Activated CD8-positive, alpha-beta memory T cell treated with anti-CD3 and anti-CD28 coated beads for 1 hour (primary cell): ENCODE measurements at places on chromosomes 5 and 9.

DNA sequence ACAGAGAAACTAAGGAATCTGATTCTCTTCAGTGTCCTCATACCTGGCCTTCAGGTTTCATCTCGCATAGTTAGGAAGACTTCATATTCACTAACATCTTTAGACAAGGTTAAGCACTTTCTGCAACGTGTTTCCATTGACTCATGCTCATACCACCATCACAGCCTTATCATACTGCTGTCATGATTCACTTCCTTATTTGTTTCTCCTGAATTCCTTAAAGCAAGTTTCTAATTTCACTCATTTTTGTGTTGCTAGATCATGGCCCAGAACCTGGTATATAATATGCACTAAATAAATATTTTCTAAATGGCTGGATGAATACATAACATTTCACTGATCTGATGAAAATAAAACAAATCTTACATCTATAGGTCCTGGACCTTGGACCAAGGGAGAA is 472.9 kb downstream of the PRELID2 start:
- DNase-seq: no peak

- no peak for DNase-seq
Measured at GRCh38 chr5:122902263-122902662, 56.9 kb downstream of the SNX24 start.

DNA sequence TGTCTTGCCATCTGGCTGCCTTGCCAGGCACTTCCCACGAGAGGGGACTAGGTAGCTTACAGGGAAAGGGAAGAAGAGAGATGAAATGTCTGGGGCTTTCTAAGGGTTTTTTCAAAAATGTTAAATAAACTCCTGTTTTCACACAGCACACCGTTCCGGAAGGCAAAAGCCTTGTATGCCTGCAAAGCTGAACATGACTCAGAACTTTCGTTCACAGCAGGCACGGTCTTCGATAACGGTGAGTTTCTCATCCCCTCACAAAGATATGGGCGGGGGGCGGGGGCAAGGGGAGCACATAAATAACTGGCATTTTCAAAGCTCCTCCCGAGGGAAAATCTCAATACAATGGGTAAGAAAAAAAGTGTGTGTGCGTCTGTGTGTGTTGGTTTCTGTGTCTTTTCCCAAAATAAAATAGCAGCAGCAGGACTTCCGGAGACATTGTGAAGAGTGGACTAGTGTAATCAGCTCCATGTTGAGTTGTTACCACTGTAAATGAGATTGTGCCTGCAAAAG is 189.6 kb downstream of the NR3C1 start:
- no peak for DNase-seq

GRCh38 chr9:127136081-127136879 is 13.8 kb upstream of the ANGPTL2 start:
- DNase-seq: no peak

- DNase-seq: no peak
Measured at GRCh38 chr9:132946211-132946610, 1.8 kb upstream of the TSC1 start.

DNA sequence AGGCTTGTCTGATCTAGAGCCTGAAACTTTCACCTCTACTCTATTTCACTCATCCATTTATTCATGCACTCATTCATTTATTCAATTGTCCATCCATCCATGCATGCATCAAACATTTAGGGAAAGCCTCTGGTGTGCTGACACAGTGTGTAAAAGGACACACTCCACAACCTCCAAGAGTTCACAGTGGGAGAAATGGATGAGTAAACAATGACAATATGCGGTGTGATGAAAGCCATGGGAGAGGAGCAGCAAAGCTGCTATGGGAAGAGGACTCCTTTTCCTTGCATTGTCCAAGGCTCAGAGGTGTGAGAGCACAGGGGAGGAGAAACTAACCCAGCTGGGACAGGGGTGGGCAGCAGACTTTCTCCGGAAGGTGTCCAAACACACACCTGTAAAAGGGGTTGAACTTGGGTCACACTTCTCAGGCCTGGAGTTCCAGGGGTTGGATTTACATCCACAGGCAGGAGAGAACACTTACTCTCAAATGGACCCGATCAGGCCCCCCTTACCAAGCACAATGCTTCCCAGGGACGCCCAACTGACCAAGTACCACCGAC is 21.2 kb upstream of the PFDN1 start:
- no peak for DNase-seq

GRCh38 chr9:79259858-79260257 is 311.9 kb upstream of the TLE4 start:
- DNase-seq: no peak

DNA sequence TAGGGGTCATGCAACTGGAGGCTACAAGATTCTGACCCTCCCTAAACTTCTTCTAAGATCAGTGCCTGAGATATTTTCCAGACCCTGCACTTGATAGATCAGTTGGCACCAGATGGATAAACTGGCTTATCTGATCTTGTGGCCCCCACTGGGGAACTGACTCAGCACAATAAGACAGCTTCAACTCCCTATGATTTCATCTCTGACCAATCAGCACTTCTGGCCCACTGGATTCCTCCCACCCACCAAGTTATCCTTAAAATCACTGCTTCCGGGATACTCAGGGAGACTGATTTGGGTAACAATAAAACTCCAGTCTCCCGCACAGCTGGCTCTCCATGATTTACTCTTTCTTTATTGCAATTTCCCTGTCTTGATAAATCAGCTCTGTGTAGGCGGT is 2180.4 kb upstream of the WWC1 start:
- no peak for DNase-seq

DNA sequence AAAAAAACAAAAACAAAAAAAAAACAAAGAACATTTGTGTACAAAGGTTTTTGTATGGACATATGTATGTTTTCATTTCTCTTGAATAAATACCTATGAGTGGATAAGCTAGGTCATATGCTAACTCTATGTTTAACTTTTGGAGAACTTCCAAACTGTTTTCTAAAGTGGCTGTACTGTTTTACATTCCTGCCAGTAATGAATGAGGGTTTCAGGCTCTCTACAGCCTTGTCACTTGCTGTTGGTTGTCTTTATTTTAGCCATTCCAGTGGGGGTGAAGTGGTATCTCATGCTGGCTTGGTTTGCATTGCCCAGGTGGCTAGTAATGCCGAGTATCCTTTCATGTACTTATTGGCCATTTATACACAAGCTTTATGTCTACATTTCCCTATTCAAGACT is 9.1 kb upstream of the TRIO start:
- DNase-seq: no peak
